H9 (cell line): ENCODE measurements at places on chromosomes 16 and 17.

GRCh38 chr16:68064791-68065365 lies 20.3 kb upstream of the NFATC3 start:
- DNase-seq = peak; percentile 77

GRCh38 chr16:25109643-25110042 lies 1.9 kb upstream of the LCMT1 start:
- DNase-seq = no peak

GRCh38 chr16:13606804-13607203 lies 313.1 kb upstream of the ERCC4 start:
- no peak for DNase-seq

- DNase-seq = no peak
Observed at GRCh38 chr17:47189732-47190237, 690 bp upstream of the CDC27 start.

DNA sequence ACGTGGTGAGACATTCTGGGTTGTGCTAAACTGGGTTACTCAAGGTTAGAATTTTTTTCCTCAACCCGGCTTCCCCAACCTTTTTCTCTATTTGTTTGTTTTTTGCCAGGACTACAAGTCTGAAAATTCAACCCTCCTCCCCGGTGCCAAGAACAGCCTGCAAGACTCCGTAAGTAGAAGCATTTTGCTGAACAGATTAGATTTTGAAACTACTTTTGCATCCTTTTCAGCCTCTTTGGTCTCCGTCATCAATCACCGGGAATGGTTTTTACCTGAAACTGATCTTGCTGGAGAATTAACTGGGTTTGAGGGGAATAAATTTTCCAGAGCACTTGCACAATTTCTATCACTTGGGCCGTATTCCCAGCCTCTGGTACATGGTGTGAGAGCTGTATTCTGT lies 501.2 kb upstream of the EEF2KMT start:
- DNase-seq = no peak

- DNase-seq = no peak
Observed at GRCh38 chr17:58535431-58535830, 21.0 kb upstream of the MTMR4 start.
